Urinary bladder (tissue), 4 donors: ENCODE measurements at places on chromosomes 5 and 9. TPM values are rescaled to one million over a fixed set of nuclear protein-coding genes. Genes with fewer than 3 reads are reported as not detected.

DNA sequence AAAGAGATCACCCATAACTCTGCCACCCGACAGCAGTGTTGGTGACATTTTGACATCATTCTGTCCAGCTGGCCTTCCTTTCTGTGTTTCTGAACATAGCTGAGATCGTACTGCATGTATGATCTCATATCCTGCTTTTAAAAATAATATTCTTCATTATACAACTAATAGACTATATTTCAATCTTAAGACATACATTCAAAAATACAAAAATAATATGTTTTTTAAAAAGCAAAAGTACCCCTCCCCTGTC lies 47.7 kb upstream of the RPL26L1 start:
- DNase-seq, result no peak

GRCh38 chr5:53126521-53126920 lies 17.0 kb upstream of the MOCS2 start:
- no peak for DNase-seq

DNA sequence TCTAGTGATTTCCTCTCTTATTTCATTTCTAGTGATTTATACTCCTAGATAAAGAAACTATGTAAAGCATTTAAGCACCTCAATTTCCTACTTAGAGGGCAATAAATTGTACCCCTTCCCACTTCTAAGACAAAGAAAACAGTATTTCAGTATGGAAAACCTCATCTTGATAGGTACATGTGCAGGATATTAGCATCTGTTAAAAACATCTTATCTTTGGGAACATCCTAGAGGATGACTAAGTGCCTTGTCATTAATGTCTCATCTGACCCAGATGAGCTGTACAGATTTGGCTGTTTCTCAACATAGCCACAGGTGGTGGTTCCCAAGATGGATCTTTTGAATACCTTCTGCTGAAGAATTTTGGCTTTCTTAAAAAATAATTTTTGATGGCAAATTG lies 5.7 kb downstream of the MEGF10 start:
- DNase-seq, result no peak

DNA sequence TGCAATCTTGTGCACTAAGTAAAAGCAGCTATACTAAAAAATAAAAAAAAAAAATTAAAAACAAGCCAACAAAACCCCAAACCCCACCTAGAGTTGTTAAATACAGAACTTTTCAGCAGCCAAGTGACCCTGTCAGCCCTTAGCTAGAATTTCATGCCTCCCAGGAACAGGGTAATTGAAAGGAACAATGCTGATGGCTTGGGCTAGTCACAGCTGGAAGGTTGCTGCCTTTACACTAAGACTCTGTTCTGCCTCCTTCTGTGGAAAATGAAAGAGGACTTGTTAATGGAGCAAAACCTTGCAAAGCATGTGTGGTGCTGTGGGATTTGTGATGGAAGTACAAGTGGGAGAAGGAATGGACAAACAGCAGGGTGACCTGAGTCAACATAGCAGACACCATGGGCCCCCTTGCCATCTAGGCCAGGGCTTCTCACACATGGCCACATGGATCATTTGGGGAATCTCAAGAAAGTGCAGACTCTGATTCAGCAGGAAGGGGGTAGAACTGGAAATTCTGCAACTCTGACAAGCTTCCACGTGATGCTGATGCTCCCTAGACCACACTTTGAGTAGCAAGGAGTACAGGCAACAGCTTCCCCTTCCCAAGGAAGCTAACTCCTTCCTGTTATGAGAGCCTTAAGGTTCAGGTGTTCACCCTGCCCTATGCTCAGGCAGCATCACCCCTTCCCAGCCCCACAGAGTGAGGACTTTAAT lies 14.9 kb upstream of the TMEM252 start:
- no peak for DNase-seq

- no peak for DNase-seq
These were observed 49.4 kb upstream of the ORM1 start for GRCh38 chr9:114273461-114273881.

GRCh38 chr9:137757613-137758029 lies 120.0 kb upstream of the CACNA1B start:
- DNase-seq, result no peak

DNA sequence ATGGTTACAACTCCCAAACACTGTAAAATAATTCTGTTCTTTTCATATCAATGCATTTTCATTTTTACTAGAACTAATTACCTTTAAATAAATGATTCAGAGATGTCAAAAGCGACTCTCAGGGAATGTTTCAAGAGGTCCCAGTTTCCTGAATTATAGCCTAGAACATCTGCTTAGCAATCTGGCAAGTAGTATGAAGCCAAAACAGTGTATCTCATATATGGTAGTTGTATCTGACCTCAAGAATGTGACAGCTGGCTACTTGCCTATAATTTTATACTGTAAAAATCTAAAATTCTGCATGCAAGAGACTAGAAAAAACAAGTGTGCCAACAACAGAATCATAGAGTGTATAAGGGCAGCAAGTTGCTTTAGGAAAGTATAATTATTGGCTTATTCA lies 187.7 kb upstream of the POU5F2 start:
- DNase-seq, result no peak

- no peak for DNase-seq
These were observed 68.2 kb downstream of the HMHB1 start for GRCh38 chr5:143880178-143880577.

GRCh38 chr9:99155736-99156135 lies 50.8 kb downstream of the TGFBR1 start:
- DNase-seq, result no peak

- no peak for DNase-seq
These were observed 409.9 kb downstream of the BRINP1 start for GRCh38 chr9:118959366-118959765.

DNA sequence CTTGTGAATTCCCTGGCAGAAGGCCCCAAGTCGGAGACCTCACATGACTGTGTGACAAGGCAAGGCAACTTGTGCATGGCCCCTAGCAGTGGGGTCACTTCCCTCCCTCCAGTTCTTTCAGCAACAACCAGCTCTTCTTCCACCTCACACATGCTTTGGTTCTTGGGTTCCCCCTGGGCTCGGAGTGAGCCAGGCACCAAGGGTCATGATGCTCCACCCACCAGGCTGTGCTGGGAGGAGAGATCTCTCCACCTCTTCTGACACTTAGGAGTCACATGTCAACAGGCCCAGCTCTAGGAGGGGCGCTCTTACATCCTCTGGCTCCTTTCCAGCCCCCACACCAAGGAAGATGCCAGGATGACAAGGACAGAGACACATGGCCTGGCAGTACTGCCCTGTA lies 56.7 kb downstream of the CDH6 start:
- DNase-seq, result no peak

GRCh38 chr5:17329571-17329970 lies 112.1 kb downstream of the BASP1 start:
- DNase-seq, result no peak

DNA sequence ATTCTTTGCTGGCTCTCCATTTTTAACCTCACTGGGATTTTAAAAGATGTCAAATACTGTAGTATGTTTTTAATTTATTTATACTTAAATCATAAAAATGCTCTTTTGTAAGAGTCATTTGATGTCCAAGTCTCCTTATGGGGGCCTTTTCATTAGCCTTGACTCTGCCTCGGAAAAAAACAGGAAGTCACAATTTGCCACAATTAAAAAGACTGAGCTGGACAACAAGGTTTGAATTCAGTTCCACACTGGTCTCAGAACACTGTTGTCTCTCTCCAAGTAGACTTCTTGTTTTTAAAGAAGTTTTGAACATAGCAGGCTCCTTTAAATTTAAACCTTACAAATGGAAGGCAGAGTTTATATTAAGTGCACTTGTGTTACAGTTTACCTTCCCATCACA lies 444.2 kb downstream of the ACTL7B start:
- DNase-seq, result no peak

GRCh38 chr5:36450229-36451014 lies 148.7 kb upstream of the RANBP3L start:
- DNase-seq, result no peak

- no peak for DNase-seq
These were observed 91.8 kb upstream of the FER start for GRCh38 chr5:108655750-108656450.

DNA sequence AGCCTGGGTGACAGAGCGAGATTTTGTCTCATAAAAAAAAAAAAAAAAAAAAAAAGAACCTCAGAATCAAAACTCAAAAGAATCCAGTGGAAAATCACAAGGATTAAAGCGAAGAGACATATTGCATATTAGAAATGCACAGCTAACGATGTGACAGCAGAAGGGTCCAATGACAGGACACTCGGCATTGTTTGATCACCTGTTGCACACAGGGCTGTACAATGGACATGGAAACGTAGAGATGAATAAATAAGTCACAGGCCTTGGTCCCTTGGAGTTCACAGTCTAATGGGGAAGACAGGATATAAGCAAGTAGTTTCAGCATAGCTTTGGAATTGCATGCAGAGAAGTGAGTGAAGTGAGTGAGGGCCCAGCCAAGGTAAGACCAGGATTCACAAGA lies 25.9 kb upstream of the PIK3R1 start:
- DNase-seq, result no peak

- DNase-seq, result no peak
These were observed 93.4 kb downstream of the NRG2 start for GRCh38 chr5:139949710-139950109.

GRCh38 chr5:54908774-54909525 lies 76.4 kb downstream of the ESM1 start:
- DNase-seq, result no peak

- DNase-seq, result peak; percentile 53
These were observed 304.0 kb downstream of the PRELID2 start for GRCh38 chr5:145531038-145531734.

- no peak for DNase-seq
These were observed 6.7 kb downstream of the DAB2IP start for GRCh38 chr9:121658166-121658565.

DNA sequence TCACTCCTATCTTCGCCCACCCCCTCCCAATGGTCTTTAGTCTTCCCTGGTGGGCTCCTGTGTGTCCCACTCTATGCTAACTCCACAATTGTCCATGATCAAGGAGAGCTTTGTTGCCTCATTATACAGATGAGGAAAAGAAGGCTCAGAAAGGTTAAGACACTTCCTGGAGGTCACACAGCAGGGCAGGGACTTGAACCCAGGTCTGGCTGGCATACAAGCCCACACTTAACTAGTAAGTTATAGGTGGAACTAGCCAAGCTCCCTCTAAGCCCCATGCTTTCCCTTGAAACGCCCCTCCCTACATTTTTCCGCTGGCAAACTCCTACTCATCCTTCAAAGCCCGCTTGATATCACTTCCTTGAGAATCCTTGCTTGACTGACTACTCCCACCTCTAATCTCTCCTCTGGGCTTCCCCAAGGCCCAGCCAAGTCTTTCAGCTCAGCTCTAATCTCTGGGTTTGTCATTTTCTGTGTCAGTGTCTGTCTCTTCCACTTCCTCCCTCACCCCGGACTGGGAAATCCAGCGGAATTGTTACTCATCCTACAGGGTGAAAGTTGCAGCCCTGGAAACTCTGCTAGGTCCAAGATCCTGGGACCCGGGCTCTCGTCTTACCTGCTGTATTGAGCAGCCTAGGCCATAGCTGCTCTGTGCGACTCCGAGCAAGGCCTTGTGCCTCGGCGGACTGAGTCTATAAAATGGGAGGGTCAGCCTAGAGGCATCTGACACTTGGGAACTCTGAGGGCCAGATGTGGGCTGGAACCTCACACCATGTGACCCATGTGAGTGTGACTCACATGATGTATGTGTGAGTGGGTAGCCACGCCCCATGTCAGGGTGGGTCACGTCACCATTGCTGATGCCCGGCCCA lies 144.5 kb downstream of the GAPVD1 start:
- no peak for DNase-seq

- DNase-seq, result no peak
These were observed 19.4 kb upstream of the UNC5A start for GRCh38 chr5:176790941-176791340.

- no peak for DNase-seq
These were observed 480.3 kb upstream of the SEMA6A start for GRCh38 chr5:117054911-117055310.

DNA sequence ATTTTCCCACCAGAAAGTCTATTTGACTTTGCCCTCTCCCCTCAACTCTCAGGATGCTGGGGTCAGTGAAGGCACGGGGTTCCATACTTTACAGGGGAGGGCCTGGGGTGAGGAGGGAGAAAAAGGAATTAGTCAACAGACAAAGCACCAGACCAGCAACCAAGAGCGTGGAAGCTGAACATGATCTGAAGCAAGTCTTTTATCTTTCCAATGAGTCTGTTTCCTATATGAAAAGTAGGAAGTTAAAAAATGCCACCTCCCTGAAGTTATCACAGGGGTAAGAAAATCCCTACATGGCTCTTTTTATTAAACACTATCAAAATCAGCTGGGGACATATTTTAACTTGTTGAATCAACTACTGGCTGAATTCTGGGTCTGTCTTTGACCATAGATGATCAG lies 337.0 kb downstream of the TRPM3 start:
- no peak for DNase-seq

DNA sequence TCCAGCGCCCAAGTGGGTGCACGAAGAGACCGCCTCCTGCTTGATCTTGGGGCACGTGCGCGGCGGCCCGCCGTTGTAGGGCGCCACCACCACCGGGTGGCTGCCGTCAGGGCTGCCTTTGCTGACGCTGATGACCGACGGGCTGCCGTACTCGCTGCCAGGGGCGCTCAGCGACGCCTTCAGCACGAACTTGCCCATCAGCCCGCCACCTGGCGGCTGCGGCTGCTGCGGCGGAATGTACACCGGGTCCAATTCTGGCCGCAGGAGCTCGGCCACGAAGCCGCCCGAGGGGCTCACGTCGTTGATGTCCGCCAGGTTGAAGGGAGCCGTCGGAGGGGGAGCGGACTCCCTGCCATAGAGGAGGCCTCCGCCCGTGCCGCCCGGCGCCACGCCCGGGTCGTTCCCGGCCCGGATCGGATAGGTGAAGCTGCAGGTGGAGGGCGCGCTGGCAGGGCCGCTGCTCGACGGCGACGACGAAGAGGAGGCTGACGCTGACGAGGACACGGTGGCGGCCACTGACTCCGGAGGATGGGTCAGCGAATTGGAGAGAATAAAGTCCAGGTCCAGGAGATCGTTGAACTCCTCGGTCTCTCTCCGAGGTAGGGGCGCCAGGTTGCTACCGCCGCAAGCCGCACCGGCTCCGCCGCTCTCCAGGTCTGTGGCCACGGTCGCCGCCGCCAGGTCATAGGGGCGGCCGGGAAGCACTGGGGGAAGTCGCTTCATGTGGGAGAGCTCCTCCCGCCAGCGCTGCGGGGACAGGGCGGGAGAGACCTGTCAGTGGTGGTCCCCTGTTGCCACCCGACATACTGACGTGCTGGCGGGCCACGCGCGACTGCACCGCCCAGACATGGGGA lies 1.8 kb downstream of the KLF4 start:
- no peak for DNase-seq

The CDC20B gene
- polyA plus RNA-seq, result not detected

The S1PR3 gene
- 47.4 TPM for polyA plus RNA-seq

The ARHGEF39 gene
- 1.1 TPM for polyA plus RNA-seq

The SEPTIN8 gene
- 28.3 TPM for polyA plus RNA-seq

The CATSPER3 gene
- 0.72 TPM for polyA plus RNA-seq

The LHX3 gene
- not detected for polyA plus RNA-seq

The RAB3C gene
- 3.9 TPM for polyA plus RNA-seq

The PCDHGC3 gene
- 101 TPM for polyA plus RNA-seq

The FCN1 gene
- polyA plus RNA-seq, result 3.6 TPM

The POU5F2 gene
- 0.01 TPM for polyA plus RNA-seq

The OR13F1 gene
- polyA plus RNA-seq, result not detected

The KIF4B gene
- polyA plus RNA-seq, result not detected

The IFNA13 gene
- polyA plus RNA-seq, result not detected

The PCBD2 gene
- 5.4 TPM for polyA plus RNA-seq
